Fibroblast of pulmonary artery (primary cell): ENCODE measurements at places on chromosomes 12 and 14.
A peak's percentile ranks its signal among the peaks of the same experiment; 100 is the strongest.

GRCh38 chr12:47366157-47366556, 286.4 kb upstream of the AMIGO2 start:
- DNase-seq: no peak

- no peak for DNase-seq
Measured at GRCh38 chr12:93733358-93733757, 56.2 kb downstream of the CRADD start.

DNA sequence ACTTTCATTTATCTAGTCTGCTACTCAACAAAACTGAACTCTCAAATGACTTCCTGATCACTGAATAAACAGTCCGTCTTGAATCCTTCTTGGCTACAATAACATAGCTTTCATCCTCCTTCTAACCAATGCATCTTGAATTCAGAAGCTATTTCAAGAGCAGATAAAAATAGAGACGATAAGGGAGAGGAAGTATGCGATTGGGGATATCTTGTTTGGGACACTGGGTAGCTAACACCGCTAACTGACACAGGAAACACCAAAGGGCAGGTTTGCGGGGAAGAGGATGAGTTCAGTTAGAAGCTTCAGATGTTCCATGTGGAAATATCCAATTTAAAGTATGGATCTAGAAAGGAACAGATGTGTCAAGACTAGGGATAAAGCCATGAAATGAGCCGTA, 102.5 kb downstream of the SLC41A2 start:
- DNase-seq: no peak

GRCh38 chr12:78696267-78696666, 168.3 kb upstream of the SYT1 start:
- no peak for DNase-seq

DNA sequence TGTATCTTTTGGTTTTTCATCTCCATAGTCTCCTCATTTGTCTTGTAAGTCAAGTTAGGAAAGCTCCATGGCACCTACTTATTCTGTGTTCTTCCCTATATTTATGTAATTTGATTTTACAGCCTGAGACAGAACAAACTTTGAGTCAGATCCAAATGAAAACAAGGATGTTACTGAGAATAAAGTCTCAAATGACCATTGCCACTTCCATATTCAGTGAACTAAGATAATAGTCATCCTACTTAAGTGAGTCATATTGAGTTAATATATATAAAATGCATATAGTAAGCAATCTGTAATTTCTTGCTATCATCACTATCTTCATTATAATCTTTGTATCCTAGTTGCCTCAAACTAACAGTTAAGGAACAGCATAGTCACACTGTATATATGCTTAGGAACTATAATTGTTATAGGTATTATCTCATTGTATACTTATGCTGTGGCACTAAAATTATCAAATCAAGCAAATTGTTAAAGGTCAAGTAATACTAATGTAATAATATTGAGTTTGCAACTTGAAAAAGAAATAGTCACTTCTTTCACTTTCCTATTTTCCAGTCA, 30.8 kb downstream of the TMTC3 start:
- DNase-seq: no peak

DNA sequence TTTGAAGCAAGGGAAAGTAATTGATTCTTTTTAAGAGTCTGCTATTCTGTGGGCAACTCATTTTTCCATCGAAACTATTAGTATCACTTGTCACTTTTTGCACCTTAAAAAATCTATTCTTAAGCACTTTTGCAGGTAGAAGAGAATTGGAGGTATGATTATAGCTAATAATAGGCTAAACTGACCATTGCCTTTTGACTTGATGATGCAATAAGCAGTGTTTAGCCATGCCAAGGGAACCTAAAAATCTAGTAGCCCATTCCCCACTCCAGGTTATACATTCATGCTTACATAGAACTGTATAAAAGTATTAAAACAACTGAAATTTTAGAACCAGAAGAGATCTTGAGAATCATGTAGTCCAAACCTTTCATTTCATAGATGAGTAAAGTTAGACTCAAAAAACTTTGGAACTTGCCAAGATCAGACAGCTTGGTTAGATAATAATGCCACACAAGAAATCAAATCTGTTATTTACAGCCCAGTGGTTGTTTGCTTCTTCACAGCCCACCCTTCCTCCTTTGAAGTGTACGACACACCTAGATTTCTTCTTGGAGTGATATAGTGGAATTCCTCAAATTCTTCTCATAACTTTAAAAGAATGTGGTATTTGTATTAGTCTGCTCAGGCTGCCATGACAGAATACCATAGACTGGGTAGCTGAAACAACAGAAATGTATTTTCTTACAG, 21.7 kb upstream of the GARIN2 start:
- peak; percentile 42 for DNase-seq
